Fibroblast of the aortic adventitia (primary cell): ENCODE measurements at places on chromosomes 12 and 14. TPM values are rescaled to one million over a fixed set of nuclear protein-coding genes. Genes with fewer than 3 reads are reported as not detected.

The PARPBP gene
- total RNA-seq: 4.1 and 15.8 TPM in 2 replicates

The CFAP73 gene
- not detected in 2 replicates for total RNA-seq

The MMP19 gene
- total RNA-seq: 9.7 and 11.1 TPM in 2 replicates

The PITPNM2 gene
- 4.1 and 6.6 TPM in 2 replicates for total RNA-seq

The AP1G2 gene
- 4.0 and 4.3 TPM in 2 replicates for total RNA-seq

The SIX6 gene
- total RNA-seq: not detected in 2 replicates

DNA sequence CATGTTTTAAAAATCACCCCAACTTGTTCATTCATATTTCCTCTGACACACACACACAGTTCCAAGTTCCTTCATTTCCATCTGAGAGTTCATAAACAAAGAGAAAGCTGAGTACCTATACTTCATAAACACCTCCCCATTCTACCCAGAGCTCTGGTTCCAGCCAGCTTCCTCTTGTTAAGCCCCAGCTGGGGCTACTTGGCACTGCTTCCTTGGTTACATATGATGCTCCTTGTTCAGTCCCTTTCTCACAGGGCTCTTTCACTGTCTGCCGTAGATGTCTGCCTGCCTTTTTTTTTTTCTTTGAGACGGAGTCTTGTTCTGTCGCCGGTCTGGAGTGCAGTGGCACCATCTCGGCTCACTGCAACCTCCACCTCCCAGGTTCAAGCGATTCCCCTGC is 77.5 kb downstream of the COX16 start:
- no peak for DNase-seq

DNA sequence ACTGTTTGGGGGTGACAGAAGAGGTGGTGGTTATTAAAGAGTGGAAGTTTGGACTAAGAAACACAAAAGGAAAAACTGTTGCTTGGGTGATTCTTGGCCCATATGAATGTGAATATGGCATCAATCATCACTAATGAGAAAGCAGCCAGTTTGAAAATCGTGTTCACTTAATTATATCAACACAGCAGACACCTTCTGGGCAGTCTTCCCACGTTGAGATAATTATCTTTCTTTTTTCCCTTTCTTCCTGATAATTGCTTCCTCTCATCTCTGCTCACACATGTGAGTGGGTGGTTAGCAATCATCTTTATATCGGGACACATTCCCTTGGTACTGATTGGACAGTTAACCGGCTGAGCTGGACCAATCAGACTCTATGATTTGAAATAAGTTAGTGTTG is 539.7 kb downstream of the AACS start:
- DNase-seq: no peak

GRCh38 chr14:74882103-74882920 is 596 bp downstream of the DLST start:
- peak; percentile 63 for DNase-seq

DNA sequence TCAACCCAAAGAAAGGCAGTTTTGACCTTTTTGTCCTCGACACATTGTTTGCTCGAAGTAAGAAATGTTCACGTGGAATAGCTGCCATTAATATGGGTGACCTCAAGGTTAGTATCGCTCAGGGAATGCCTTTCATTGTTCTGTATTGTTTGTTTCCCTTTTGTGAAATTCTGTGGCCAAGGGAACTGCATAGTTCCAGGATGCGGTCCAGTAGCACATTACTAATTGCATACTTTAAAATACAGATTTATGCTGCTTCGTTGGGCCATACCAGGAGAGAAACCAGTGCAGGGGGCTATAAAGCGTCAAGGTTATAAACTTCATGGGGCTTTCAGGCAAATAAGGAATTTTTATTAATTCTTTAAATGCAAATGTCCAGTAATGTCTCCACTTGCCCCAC is 73.3 kb upstream of the USP44 start:
- DNase-seq: peak; percentile 42

DNA sequence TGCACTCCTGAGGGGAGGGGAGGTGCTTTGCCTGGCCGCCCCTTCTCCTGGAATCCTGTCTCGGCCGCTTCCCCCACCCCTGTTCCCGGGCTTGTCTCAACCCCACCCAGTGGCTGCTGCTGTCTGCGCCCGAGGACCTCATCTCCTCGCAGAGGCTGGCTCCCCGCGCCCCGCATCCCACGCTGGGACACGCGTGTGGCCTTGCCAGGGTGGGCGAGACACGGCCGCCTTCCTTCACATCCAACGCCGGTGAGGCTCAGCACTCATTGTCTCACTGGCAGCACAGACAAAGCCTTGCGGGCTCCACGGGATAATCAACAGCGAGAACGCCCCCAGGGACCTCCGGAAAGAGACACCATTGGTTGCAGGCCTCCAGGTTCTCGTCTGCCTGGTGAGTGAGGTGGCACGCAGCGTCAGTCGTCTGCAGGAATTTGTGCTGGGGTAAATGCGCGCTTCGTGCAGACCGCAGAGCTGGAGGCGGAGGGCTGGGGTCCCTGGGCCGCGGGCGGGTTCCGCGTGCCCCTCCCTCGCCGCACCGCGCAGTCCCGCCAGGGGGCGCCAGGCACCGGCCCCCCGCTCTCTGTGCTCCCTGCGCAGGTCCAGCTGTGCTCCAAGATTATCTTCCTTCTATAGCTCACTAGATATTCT is 26.8 kb downstream of the CCDC177 start:
- DNase-seq: no peak

- DNase-seq: peak; percentile 56
These were observed 299.0 kb downstream of the CCDC91 start for GRCh38 chr12:28489246-28489645.

DNA sequence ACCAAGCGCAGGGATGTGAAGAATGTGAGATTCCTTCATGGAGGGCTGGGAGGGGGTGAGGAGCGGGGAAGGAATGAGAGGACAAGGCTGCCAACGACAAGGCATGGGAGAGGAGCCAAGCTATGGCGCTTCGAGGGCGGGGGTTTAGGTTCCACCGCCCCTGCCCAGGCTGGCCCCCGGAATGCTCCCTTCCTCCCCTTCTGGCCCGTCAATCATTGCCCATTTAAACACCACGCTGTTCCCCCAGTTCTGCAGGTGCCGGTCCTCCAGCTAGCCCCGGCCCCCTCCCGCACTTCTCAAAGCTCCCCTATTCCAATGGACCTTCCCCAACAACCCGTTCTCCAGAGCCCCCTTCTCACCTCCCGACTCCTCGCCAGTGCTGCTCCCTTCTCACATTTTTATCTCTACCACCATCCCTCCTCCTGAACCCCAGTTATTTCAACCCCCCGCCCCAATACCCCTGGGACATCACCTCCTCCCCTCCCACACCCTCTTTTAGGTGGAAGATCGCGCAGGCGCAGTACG is 428 bp downstream of the RNF41 start:
- peak; percentile 94 for DNase-seq

DNA sequence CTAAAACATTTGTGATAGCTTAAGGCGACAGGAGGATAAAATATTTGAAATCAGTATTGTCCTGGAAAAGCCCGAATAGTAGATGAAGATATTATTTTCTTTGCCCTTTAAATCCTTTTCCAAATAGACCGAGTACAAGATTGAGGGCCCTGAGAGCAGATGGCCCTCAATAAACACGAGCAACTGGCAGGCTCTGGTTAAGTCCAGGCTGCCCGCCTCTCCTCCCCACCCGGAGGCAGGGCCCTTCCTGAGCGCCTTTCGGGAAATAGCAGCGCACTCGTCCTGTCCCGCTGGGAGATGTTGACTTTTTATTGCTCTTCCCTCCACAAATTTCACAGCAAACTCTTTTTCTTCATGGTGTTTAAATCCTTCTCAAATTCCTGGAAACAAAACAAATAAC is 50.8 kb upstream of the MAX start:
- no peak for DNase-seq

DNA sequence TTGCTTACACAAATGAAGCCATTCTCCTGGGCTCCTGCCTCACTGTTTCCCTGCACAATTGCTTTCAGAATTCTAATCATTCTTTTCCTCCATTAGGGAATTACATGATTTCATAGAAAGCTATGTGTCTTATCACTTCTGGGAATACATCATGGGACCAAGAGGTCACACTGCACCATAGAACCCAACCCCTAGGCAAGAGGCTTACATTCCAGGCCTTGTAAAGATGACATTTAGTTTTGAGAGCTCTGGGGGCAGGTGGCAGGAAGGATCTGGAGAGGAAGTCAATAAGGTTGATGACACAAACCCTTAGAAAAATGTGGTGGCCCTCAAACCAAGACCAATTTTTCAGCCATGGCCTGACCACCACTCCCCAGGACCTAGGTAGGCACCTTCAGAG is 57.1 kb downstream of the NUAK1 start:
- DNase-seq: peak; percentile 70

DNA sequence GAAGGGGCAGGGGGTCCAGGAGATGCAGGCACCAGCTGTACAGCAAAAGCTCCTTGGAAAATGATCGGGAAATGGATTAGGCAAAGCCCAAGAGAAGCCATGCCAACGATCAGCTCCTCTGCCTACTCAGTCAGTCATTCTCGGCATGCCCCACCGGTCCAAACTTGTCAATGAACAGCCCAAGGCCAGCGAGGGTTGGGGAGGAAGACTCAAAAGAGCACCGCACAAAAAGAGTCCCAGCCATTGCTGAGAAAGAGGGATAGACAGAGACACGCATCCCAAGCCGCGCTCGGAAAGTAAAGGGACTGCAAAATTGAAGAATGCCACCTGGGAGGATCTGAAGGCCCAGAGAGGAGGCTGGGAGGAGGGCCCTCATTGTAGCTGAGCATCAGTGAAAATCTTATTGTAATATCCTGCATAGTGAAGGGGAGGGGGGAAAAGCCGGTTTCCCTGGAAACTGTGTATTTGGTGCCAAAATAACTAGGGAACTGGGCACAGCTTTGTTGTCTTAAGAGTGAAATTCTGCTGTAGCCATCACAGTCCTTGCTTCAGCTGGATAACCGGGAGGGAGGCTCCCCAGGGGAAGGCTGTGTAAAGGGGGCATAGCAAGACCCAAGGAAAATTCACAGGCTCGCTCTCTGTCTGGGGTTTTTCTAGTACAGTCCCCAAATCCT is 4.7 kb downstream of the KDM2B start:
- peak; percentile 48 for DNase-seq

DNA sequence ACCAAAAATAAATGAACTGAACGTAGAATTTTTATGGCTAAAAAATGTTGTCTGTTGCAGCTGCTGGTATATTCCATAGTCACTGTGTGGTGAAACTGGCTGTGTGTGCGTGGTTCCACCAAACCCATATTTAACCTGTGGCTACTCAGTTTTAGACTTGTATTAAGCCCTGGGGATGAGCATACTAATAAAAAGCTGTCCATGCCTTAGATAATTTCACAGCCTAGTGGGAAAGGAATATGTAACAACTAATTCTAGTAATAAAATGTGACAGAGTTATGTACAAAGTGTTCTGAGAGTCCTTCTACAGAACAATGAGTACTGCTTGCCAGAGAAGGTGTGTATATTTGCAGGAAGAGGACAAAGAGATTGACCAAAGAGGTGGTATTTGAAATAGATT is 125.5 kb downstream of the TMTC3 start:
- no peak for DNase-seq

DNA sequence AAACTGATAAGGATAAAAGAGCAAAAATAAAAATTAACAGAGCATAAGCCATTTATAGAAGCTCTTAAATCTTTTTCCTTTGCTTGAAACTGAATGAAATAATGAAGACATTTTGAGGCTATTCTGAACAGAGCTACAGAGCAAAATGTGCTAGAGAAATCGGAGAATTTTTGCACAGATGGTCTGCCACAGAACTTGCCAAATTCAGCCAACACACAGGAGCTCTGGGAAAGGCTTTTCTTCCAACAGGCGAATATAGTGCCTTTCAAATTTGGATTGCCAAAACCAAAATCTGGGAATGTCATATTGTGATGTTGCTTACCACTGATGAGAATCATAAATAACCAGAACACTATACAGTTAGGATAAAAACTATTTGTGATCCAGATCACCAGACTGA is 406.3 kb downstream of the RPL10L start:
- DNase-seq: no peak

DNA sequence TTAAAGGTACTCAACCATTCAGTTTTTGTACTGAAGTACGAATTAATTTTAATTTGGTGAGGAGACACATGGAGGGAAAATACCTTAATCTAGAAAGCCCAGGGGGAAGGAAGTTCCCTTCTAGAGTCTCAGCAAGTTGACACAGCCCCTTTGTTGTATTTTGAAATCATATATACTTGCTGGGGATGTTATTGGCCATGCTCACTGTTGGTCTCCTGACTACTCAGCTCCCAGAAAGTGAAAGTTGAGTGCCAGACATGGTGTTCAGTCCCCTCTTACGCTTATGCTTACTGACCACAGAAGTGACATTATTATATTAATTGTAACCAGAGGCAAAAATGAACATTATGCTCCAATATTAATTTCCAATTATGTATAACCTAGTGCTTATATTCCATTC is 28.1 kb downstream of the ARF6 start:
- DNase-seq: no peak

DNA sequence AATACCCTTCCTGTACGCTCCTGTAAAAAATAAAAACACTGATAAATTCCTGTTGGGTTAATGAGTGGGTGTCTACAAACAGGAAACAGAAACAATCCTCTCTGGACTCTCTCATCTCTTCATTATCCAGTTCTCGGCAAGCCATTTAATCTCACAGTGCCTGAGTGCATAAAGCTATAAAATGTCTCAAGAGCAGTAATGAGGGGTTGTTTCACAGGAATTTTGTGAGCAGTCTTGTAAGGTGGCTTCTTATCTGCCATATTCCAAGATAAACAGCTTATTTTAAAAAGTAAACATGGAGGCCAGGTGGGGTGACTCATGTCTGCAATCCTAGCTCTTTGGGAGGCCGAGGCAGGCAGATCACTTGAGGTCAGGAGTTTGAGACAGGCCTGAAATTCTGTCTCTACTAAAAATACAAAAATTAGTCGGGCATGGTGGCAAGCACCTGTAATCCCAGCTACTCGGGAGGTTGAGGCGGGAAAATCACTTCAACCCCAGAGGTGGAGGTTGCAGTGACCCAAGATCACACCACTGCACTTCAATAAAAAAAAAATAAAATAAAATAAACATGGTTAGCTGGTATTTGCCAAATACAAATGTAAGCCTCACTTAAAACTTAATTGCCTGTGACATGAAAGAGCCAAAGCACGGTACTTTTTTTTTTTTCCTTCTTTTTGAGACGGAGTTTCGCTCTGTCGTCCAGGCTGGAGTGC is 54.0 kb downstream of the CLIP1 start:
- peak; percentile 47 for DNase-seq

GRCh38 chr14:94542111-94542810 is 19.0 kb upstream of the SERPINA4 start:
- no peak for DNase-seq

DNA sequence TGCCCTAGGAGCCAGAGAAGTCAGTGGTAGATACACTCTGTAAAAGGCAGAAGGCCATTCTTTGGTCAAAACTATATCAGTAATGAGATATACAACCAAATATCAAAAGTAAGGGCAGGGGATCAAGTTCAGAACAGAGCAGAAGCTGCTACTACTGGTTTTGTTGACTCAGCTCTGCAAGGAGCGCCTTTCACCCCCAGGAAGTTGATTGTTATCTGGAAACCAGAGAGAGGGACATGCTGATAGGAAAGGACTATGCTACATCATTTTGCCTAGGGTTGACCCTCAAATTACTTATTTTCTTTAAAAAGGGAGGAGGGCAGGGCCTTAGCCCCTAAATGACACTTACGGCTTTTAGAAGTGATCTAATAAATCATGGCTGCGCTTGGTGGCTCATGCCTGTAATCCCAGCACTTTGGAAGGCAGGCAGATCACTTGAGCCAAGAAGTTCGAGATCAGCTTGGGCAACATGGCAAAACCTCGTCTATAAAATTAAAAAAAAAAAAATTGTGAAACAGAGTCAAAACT is 194.0 kb downstream of the KLHL28 start:
- DNase-seq: no peak
